ENCODE measurements at places on chromosomes 6 and 20.

- no peak for DNase-seq
These were observed 112.6 kb downstream of the TMEM170B start for GRCh38 chr6:11650025-11650696.

DNA sequence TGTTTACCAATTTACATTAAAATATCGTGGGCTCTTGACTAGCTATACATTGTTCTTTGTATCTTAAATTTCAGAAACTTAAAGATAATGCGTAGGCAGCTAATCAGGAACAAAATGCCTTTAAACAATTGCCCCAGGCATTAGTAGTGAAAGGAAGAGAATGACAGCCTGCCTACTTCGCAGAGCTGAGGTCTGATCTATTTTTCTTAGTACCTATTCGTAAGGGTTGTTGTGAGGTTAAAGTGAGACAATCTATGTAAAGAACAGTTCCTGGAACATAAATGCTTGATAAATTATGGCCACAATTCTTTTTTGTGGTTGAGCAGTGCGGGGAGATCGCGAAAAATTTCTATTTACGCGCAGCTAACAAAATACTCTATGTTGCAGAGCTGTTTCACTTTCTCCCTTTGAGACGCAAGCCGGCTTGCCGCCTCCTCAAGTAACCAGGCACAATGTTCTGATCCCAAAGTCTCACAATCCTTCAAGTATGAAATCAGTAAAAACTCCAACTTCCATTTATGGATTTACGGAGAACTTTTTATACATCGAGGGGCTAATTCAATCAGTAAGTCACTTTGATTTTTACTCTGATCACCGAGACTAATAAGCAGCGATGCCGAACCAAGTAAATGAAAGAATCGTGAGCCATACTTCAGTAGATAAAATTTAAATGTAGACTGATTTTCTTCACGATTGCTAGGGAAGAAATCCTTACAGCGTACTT, 878 bp upstream of the PNRC1 start:
- DNase-seq: peak; percentile 16

GRCh38 chr6:16316741-16317251, 78.4 kb downstream of the GMPR start:
- peak; percentile 77 for DNase-seq

DNA sequence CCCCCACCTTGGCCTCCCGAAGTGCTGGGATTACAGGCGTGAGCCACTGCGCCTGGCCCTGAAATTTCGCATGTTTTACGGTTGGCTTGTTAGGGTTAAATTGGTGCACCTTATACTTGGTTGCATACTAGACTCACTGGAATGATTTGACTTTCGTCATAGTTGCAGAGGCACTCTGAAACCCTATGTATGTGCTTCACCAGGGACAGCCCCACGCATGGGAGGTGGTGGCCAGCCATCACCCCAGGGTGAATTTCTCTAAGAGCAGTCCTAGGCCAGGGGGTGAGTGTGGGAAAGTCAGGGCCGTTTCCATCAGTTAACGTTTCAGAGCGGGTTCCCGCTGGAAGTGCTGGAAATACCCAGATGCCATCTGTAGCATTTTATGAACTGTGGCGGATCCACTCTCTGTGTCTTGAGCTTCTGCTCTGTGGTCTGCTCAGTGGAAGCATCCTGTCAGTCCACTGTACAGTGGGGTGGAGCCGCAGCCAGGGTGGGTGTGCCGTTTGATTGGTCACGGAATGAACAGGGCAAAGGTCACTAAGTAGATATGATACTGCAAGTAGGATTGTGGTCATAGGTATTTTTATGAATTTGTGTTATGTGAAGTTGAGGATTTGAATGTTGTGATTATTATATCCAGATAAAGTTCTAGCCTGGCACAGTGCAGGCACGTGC, 13.2 kb downstream of the DNAJC5 start:
- DNase-seq: no peak

DNA sequence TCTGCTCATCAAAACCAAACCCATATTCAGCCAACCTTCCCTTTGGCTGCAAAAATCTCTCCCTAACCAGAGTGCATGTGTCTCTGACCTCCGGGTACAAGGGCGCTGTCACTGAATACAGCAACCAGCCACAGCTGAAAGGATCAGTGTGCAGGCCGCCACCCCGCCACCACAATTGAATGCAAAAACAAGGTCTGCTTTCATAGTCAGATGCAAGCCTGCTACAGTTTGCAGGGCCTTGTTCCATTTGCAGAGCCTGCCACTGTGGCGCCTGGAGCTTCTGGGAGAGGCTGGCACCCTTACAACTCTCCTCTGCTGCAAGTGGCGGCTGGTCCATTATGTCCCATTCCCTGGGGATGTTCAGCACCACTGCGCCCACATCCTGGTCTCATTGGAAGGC, 23.5 kb downstream of the MDGA1 start:
- no peak for DNase-seq

DNA sequence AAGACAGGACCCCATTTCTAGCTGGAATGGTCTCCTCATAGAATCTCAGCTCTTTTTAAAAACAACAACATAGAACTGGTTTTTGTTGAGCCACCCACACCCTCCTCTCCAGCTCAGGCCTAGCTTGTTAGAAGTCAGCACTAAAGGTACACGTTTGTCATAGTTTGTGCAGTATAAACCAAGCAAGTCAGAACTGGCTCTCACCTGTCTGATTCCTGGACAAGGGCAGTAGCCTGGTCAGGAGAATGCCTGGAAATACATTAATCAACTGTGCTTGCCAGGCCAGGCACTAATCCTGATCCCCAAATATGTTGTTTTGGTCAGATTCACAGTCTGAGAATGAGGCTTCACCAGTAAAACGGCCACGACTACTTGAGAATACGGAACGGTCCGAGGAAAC, 296.7 kb downstream of the ZFAND3 start:
- DNase-seq: no peak

DNA sequence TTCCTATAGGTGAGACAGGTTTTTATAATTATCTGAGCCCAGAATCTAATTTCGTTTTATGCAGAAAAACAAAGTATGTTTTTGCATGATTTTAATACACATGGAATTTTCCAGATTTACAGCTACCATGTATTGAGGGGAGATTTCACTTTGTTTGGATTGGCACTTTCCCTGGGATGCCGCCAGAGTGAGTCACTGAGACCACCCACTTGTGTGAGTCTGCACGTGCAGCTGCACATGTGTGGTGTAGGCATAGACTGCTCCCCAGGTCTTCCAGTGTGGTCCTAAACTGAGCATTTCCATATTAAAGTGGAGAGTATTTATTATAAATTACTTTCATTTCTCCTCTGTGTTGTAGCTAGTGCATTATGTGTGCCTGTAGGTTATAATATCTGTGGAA, 186.8 kb downstream of the UBE3D start:
- DNase-seq: no peak

GRCh38 chr20:45487231-45487635, 17.7 kb downstream of the WFDC2 start:
- peak; percentile 34 for DNase-seq

DNA sequence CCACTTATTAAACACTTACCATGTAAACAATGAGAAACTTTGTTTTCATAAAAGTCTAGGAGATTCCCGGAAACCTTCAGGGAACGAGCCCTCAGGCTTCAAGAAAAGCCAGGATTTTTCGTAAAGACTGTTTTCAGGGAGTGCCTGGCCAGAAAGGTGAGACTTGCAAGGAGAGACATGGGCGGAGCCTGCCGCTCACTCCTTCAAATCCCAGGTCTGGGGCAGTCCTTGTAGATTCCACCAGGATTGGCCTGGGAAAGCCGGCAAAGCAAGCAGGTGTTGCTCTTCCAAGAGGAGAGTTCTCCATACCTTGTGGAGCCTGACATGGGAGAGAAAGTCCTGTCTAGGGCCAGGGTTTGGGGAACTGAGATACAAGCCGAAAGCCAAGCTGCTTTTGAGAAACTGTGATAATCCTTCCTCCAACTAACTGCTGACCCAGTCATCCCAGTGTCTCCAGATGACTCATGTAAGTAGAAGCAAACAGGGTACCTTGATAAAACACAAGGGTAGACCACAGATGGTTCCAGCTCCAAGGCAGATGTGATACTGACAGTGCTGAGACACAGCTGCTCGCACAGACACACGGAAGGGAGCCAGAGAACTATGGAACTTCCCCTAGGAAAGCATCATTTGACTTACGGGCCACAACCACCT, 69.4 kb upstream of the NAA20 start:
- DNase-seq: no peak

DNA sequence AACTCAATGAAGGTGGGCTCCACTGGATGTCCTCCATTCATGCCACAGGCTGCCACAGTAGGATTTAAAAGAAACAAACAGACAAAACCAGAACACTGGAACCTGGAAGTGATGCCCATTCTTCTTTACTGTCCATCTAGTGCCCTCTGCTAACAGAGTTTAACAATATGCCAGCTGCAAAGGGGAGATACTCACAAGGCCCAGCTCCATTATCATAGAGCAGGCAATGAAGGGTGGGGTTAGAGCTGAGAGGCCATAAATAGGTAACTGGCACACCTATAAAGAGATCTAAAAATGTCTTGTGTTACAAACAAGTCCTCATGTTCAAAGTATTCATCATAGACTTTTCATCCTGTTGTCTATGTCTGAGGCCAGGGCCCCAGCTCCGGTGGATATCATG, 75.6 kb downstream of the SOD2 start:
- no peak for DNase-seq

DNA sequence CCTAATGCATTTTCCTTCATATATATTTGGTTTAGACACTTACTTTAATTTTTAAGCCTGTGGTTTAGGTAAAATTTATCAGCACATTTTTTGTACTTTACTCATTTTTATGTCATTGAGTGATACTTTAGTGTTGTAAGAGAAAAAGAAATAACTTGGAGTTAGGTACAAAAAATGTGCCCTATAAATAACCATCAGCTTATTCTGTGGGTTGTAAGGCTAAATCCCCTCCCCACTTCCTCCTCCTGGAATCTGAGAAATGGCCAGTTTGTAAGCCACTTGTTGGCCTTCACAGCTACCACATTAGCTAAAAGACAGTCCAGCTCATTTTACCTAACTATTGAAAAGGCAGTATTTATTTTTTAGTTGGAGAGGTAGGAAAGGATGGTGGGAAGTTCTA, 576.3 kb downstream of the PKHD1 start:
- no peak for DNase-seq

DNA sequence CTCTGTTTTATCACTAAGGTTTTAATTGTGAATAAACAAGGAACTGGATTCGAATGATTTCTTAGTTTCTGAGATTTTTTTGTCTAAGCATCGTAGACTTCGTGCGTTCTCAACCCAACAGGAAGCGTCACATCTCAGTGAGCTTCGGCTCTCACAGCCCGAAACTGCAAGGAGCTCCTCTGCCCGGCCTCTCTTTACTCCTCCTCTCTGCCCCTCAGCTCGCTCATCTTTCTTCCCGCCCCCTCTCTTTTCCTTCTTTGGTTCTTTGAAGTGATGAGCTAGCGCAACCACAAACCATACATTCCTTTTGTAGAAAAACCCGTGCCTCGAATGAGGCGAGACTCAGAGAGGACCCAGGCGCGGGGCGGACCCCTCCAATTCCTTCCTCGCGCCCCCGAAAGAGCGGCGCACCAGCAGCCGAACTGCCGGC, 480 bp upstream of the NT5E start:
- no peak for DNase-seq

- no peak for DNase-seq
These were observed 46.1 kb downstream of the MYH7B start for GRCh38 chr20:35001596-35002362.

DNA sequence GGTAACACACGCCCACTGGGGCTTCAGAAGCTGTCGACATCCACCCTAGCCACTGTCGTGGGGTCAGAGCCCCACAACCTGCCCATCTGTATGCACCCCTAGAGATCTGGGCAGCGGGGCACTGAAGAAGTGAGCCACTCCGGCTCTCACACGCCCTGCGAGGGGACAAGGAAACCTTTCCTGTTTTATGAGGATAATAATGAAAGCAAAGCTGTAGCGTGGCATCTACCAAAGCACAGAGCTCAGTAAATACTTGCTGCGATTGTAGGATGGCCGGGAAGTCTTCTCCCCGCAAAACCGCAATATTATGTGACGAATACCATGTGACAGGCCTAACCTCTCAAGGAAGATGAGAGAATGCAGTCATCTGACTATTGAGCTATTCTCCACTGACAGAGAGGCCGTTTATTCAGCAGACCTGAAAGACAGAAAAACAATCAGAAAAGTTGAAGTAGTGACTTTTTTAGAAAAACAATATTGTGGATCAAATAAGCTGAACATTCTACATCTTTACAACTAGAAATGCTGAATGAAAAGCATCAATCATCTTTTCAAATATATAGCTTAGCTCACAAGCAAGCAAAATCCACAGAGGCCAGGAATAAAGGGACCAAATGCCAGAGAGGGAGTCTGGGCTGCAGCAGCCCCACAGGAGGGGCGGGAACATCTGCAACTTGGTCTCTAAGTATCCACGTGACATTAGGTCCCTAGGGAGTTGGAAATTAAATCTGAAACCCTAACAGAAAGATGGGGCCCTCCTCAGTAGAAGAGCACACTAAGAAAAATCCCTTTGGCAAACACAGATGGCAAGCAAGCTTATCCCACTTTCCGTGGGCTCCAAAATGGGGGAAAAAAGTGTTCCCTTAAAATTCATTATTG, 207.8 kb downstream of the TTLL2 start:
- no peak for DNase-seq
